ENCODE measurements at places on chromosomes 4 and X.

DNA sequence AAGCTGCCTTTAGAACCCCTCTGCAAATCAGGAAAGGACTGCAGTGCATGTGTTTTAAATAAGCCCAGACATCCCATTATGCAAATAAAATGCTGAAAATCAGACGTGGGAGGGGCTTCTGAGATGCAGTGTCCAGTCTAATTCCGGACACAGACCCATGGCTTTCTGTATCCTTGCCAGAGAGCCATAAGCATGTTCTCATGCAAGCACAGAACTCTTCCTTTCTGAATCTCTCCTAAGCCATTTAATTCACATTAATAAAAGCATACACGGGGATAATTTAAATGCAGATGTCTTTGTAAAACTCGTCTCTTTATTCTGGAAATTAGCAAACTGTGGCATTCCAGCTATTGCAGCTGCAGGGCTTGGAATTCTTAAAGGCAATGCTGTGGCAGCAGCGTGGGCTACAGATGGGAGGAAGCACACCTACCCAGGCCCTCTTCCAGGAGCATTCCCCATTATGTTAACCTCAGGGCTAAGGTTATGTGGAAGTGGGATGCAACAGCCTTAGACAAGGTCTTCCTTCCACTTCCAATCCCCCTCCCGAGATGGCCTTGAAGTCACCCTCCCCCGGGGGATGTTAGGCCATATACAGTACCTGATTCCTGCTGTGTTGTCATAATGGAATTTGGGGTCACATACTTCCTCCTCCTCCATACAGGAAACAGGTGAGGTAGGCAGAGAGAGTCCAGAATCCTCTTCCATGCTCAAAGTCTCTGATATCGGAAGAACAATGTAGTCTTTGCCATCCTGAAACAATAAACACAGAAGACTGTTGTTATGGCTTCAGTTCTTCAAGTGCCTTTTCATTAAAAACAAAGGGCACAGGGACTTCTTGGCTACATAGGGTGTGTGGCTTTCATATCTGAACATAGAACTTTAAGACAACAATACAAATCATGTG is 38.1 kb downstream of the KDR start:
- no peak for DNase-seq

DNA sequence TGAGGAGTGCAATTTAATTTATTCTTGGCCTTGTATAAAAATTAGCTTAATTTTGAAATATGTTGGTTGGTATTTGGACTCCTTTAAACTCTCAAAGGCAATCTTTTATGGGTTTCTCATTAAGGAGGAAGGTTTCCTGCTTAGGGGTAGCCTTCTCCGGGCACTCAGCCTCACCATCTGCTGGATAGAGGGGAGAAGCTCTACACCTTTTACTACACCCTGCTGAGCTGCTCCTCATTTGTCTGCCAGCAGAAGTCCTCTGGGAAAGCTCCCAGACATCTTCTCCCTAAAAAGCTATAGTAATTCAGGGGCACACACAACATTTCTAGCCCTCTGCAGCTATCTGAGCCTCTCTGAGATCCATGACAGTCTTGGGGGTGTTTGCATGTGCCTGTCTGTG is 179.1 kb downstream of the SOWAHB start:
- no peak for DNase-seq

GRCh38 chrX:13366698-13367097 is 46.8 kb upstream of the ATXN3L start:
- no peak for DNase-seq

- DNase-seq, result no peak
Observed at GRCh38 chr4:9962611-9963314, 58.5 kb downstream of the SLC2A9 start.

DNA sequence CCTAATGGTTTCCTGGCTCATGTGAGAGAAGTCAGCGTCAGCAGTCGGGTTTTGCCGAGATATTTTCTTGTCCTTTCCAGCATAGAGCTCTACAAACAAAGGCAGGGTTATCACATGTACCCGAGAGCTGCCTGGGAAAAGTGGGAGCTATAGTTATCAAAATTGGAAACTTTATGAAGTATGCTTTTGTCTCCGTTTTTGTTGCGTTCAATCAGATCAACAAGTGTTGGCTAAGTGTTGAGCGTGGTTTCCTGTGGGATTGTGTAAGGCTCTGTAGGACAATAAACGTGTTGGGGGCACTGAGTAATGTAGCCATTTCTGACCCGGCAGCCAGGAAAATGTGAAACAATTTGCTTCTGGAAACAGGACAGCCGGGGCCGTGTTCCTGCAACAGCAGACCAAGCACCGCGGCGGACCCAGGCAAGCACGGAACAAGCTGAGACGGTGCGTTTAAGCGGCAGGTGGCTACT is at the start of gene BMX:
Gene BMX, plus strand, starts transcription at position 311 of the 470 bp plus-strand sequence. CDS start 7,547 bp downstream, outside the sequence.
- DNase-seq, result no peak

DNA sequence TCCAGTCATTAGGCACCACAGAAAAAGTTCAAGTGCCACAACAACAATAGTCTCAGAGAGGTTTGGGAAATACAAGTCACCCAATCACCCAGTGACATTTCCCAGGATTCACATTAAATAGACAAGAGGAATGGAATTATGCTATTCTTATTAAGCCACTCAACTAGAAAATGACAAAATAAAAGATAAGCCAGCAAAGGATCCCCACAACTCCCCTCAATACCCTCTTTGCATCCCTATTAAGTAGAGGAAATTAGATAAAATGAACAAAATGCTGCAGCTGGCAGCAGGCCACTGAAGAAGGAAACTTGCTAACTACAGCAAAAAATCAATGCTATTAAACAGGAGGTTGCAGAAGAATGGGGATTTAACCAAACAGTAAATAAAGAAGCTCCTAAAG is 35.3 kb upstream of the RPS6KA6 start:
- no peak for DNase-seq

- no peak for DNase-seq
Observed at GRCh38 chr4:183721207-183722081, 62.4 kb downstream of the TRAPPC11 start.

GRCh38 chr4:165609653-165610052 is 230.8 kb downstream of the CPE start:
- no peak for DNase-seq

- no peak for DNase-seq
Observed at GRCh38 chr4:107008115-107008514, 28.0 kb downstream of the DKK2 start.

DNA sequence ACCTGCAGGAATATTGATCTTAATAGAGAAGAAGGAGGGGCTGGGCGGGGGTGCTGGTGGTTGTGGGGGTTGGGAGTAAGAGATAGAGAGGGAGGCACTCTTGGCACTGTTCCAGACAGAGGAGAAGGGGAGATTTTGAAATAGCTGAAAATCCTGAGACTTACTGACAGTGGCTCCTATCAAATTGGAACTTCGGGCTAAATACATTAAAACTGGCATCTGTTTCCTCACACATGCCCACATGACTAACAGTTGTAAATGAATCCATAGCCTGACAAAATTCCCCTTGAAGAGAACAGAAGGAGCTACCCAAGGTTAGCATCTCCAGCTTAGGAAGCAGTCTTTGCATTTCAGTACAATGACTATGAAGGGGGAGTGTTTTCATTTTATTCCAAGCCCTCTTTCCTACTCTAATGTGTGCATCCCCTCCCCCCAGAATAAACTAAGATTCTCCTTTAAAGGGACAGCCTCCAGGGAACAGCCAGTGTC is 1.4 kb downstream of the DCX start:
- DNase-seq, result no peak

DNA sequence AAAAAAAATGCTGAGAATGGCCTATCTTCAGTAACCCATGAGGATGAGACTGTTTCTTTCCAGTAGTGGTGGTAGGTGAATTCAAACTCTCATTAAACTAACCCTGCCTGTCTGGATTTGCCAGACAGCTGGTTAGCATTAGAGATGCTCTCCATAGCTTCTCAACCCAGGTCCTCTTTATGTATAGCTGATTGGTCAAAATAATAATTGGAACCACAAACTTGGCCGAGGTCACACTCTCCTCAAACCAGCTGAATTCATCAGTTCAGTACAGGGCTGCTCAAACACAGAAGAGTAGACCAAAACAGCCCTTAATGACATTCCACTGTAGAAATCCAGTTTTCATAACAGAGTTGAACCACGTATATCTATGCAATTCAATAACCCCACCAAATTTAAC is 85.3 kb downstream of the HCCS start:
- no peak for DNase-seq

DNA sequence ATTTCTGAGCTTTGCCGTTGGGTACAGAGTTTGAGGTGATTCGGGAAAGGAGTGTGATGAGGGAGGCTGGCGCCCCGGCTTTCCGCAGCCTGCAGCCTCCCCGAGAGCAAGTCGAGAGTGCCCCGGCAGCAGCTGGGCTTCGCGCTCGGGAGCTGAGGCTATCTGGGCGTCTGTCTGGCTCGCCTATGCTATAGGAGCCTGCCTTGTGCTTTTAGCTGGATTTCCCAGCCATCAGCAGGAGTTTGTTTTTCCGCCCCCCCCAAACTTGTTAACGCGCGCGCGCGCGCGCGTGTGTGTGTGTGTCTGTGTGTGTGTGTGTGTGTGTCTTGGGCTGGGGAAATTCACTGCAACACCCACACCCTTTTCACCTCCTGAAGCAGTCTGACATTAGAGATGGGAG is 765 bp upstream of the DGKK start:
- no peak for DNase-seq

GRCh38 chrX:110181459-110182137 is 136.3 kb downstream of the AMMECR1 start:
- no peak for DNase-seq

- DNase-seq, result no peak
Observed at GRCh38 chr4:156298230-156298629, 344.6 kb upstream of the CTSO start.

- no peak for DNase-seq
Observed at GRCh38 chr4:185358959-185359358, 36.8 kb downstream of the LRP2BP start.

GRCh38 chr4:16853640-16854039 is 44.8 kb downstream of the LDB2 start:
- no peak for DNase-seq

All from NCI-H187 treated with DMSO at 0.1 percent for 48 hours (cell line).